GM18507 (cell line): ENCODE measurements at places on chromosomes 7 and 10.

DNA sequence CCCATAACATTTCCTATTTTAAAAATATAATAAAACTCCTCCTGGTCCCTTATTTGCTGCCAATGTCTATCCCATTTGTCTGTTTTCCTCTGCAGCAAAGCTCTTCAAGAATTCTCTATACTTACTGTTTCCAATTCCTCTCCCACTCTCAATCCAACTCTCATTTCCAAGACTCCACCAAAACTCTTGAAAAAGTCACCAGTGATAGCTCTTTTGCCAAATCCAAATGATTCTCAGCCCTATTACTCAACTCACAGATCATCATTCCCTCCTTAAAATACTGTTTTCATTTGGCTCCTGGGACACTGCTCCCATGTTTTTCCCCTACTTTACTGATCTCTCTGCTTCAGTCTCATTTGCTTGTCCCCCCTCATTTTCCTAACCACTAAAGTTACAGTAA is 139.4 kb downstream of the HIBADH start:
- DNase-seq, result no peak

DNA sequence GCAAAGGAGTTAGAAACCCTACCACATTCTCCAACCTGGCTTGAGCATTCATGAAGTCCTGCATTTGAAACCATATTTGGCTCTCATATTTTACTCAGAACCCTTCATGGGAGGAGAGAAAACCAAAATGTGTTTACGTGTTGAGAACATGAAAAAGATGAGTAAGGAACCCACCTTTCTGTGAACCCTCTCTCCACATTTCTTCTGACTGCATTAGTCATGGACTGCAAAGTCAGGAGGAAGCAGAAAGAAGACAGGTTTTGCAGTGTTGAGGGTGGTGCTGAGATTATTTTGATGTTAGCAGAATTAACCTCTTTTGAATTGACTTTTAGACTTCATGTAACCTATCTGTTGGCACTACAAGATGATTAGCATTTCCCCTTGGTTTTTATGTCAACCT is 4.9 kb downstream of the IFIT1B start:
- DNase-seq, result no peak

- no peak for DNase-seq
Measured at GRCh38 chr7:79785556-79785955, 332.1 kb upstream of the MAGI2 start.

GRCh38 chr7:29434380-29434768 is 129.3 kb upstream of the PRR15 start:
- no peak for DNase-seq

- DNase-seq, result no peak
Measured at GRCh38 chr10:77571490-77571889, 66.1 kb downstream of the KCNMA1 start.

DNA sequence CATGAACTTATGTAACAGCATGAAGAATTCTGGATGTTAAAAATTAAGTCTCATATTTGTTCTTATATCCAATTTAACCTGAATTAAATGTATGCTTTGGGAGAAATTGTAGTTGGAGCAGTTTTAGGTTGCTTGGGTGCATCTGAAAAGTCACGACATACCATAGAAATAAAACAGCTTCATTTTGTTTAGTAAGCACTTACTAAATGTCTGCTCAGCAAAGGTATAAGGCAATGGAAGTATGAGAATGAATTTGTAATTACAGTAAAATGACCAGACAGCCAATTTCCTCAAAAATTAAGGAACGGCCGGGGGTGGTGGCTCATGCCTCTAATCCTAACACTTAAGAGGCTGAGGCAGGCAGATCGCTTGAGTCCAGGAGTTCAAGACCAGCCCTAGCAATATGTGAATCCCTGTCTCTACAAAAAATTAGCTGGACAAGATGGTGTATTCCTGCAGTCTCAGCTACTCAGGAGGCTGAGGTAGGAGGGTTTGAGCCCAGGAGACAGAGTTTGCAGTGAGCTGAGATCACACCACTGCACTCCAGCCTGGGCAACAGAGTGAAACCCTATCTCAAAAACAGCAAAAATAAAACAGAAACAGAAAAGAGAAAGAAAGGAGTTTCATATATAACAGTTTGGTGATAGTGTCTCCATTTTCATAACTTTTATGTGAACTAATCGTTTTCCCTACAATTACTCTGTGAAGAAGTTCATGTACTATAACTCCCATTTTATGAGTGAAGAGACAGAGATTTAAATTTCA is 47.2 kb upstream of the KLF6 start:
- no peak for DNase-seq

DNA sequence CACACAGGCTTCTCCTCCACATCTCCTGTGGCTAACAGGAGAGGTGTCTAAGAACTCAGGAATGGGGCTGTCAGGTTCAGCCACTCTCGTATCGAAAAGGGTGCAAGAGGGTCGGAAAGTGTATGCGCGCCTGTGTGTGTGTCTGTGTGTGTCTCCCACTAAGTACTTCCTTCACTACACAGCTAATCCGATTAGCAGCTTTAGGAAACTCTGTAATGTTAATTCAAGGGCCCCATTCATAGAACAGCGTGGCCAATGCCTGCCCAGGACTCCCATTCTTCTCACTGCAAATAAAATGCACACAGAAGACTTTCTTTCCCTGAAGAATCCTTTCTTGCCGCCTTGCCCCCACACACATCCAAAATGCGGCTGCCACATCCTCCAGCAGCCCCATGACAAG is 39.9 kb downstream of the TLL2 start:
- no peak for DNase-seq
